ENCODE measurements at places on chromosomes 3 and 15.

DNA sequence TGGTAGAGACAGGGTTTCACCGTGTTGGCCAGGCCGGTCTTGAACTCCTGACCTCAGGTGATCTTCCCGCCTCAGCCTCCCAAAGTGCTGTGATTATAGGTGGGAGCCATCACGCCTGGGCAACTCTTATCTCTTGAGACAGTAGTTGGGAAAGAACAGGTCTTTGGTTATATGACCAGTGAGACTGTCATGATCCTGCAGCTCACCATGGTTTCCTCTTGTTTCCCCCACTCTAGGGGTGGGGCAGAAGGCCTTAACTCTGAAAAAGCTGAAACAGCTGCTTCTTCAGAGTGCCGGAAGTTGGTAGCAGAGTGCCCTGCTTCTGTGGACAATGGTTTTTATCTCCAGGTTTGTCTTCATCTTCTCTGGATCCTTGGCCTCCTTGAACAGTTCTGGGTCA is 4.7 kb upstream of the TYRO3 start:
- H3K4me1 ChIP-seq: peaks cover 9% of the 10 kb centered on the region
- no peaks in the 10 kb centered on the region for H3K36me3 ChIP-seq
- no peak overlapping the region for H3K27ac ChIP-seq
- peaks cover 3% of the 10 kb centered on the region for H3K27me3 ChIP-seq

DNA sequence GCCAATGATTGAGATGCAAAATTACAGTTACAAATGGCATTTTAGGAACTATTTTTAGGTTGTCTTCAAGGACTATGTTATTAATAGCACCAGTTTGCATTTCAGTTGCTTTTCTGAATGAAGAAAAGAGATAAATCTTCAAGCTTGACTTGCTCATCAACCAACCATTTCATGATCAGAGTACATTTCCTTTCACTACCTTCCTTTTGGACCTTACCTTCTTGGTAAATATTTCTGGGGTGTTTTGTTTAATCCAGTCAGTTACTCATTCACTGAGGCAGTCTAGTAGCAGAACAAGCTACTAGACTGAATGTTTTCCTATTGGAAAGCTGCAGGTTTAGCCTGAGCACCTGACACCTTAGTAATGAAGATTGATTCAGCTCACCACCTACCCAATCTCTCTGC is 8.2 kb downstream of the SLC27A2 start:
- no peaks in the 10 kb centered on the region for H3K4me1 ChIP-seq
- no peaks in the 10 kb centered on the region for H3K36me3 ChIP-seq
- DNase-seq: no peak
- H3K4me3 ChIP-seq: no peak overlapping the region
- no peaks in the 10 kb centered on the region for H3K27me3 ChIP-seq

- peak overlapping the region; percentile 80 for H3K4me3 ChIP-seq
- peak overlapping the region; percentile 86 for H3K27ac ChIP-seq
- H3K27me3 ChIP-seq: no peaks in the 10 kb centered on the region
- peaks cover 2% of the 10 kb centered on the region for H3K36me3 ChIP-seq
- DNase-seq: peak; percentile 30
These were observed 581 bp downstream of the IP6K1 start for GRCh38 chr3:49785565-49786356.

DNA sequence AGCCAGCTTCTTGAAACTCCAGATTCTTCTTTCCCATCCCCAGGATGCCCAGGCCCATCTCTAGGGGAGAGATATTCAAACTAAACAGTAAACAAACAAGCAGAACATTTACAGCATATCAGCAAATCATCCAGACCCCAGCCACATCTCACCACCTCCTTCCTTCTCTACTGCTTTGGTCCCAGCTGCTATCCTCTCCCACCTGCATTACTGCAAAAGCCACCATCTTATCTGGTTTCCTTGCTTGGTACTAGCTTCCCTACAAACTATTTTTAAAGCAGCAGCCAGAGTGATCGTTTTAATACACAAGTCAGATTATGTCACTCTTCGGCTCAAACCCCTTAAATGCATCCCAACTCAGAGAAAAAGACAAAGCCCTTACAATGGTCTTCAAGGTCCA is 4.8 kb downstream of the LYSMD2 start:
- H3K27ac ChIP-seq: no peak overlapping the region
- peaks cover 5% of the 10 kb centered on the region for H3K4me1 ChIP-seq

GRCh38 chr15:74808078-74808839 is 4.4 kb upstream of the LMAN1L start:
- H3K27ac ChIP-seq: no peak overlapping the region
- DNase-seq: no peak
- H3K27me3 ChIP-seq: no peaks in the 10 kb centered on the region
- peaks cover 8% of the 10 kb centered on the region for H3K4me1 ChIP-seq
- H3K4me3 ChIP-seq: no peak overlapping the region

DNA sequence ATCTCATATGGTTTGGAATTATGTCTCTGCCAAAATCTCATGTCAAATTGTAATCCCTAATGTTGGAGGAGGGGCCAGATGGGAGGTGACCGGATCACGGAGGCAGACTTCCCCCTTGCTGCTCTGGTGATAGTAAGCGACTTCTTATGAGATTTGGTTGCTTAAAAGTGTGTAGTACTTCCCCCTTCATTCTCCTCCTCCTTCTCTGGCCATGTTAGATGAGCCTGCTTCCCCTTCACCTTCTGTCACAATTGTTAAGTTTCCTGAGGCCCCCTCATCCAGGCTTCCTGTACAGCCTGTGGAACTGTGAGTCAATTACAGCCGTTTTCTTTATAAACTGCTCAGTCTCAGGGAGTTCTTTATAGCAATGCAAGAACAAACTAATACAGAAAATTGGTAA is 51.1 kb downstream of the NEDD4 start:
- no peak for DNase-seq
- H3K27me3 ChIP-seq: no peaks in the 10 kb centered on the region
- no peak overlapping the region for H3K4me3 ChIP-seq
- H3K27ac ChIP-seq: no peak overlapping the region
- H3K4me1 ChIP-seq: no peaks in the 10 kb centered on the region

DNA sequence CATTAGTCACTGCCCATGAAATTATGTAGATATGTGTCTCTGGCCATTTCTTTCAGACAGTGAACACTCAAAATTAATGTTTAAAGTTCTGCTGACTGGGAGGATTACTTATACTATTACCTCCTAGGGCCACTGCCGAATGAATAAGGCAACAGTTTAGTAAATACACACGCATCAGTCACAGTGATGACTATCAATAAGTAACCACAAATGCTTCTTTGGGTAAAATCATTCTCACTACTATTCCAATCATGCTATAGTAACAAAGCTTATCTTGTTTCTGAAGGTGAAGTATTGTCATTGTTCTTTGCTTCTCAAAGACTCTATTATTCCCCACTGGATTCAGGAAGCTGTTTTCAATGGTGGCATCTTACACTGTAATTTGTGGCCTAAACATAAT is 478.8 kb downstream of the EPHA3 start:
- H3K27ac ChIP-seq: no peak overlapping the region
- no peak overlapping the region for H3K4me3 ChIP-seq
- H3K4me1 ChIP-seq: no peaks in the 10 kb centered on the region
- no peaks in the 10 kb centered on the region for H3K36me3 ChIP-seq
- no peak for DNase-seq
- no peaks in the 10 kb centered on the region for H3K27me3 ChIP-seq

- no peak overlapping the region for H3K27ac ChIP-seq
- no peaks in the 10 kb centered on the region for H3K27me3 ChIP-seq
- H3K4me3 ChIP-seq: no peak overlapping the region
- DNase-seq: no peak
- peaks cover 5% of the 10 kb centered on the region for H3K4me1 ChIP-seq
These were observed 588.9 kb downstream of the NTRK3 start for GRCh38 chr15:87667643-87668042.

DNA sequence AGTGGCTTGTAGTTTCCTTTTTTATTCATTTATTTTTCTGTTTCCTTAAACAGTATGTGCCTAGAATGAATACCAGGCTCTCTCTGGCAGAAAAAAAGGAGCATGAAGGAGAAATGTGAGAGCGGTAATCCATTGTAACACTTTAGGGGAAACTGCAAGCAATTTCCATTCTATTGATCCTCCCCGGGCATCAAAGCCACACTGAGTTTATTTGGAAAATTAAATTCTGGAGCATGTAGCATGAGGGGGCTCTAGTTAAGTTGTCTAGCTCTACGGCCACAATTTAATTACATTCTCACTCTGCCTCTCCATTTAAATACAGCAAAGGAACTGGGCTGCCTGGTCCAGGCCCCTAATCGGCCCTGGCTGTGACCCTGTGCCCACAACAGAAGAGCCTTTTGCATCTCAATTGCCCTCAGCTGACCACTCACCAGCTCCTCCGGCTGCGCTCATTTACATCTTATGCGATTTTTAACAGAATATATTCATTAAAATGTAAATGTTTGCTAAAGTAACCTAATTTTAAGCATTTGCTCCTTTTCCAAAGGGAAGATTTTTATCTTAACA is 72.9 kb downstream of the MEGF11 start:
- peaks cover 2% of the 10 kb centered on the region for H3K4me1 ChIP-seq
- no peak for DNase-seq
- H3K36me3 ChIP-seq: no peaks in the 10 kb centered on the region
- H3K4me3 ChIP-seq: no peak overlapping the region
- H3K27me3 ChIP-seq: peaks cover 33% of the 10 kb centered on the region
- no peak overlapping the region for H3K27ac ChIP-seq

DNA sequence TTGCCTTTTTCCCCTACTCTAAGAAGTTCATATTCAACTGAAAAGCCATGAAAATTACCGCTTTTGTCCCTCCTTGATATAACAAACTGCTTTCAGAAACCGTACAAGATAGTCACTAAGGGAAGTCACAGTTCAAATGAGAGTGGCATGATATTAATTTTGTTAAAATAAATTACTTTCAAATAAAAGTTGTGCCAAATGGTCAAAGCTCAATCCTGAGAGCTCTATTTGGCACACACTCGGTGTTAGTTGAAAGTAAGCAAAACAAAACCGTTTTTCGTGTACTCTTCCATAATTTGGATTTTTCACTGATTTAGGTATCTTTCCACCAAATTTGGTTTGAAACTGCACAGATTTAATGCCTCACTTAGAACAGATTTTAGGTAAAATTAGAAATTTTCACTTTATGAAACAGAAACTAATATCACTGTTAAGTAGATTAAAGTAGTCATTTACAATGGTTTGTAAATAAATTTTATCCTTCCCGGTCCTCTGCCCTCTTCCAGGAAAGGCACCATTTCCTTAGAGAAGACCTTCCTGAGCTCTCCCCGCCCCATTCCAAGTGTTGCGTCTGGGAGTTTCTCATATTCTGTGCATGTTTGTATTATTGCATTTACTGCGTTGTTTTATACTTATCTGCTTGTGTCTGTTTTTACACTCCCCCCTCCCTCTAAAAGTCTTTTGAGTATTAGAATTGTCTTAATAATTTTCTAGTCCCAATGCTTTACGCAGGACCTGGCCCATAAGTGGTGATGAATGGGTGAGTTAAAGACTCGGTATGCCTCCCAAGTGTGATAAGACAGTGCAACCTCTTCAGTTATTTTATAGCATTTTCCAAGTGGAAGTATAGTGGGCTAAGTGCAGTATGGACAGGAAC is 853 bp downstream of the TCAIM start:
- H3K27ac ChIP-seq: peak overlapping the region; percentile 86
- peaks cover 2% of the 10 kb centered on the region for H3K36me3 ChIP-seq
- H3K4me1 ChIP-seq: peaks cover 15% of the 10 kb centered on the region
